CD4-positive, alpha-beta memory T cell (primary cell): ENCODE measurements at places on chromosomes 7 and 10. TPM values are rescaled to one million over a fixed set of nuclear protein-coding genes. Genes with fewer than 3 reads are reported as not detected.

Gene CUZD1
- 3.8 TPM for total RNA-seq

DNA sequence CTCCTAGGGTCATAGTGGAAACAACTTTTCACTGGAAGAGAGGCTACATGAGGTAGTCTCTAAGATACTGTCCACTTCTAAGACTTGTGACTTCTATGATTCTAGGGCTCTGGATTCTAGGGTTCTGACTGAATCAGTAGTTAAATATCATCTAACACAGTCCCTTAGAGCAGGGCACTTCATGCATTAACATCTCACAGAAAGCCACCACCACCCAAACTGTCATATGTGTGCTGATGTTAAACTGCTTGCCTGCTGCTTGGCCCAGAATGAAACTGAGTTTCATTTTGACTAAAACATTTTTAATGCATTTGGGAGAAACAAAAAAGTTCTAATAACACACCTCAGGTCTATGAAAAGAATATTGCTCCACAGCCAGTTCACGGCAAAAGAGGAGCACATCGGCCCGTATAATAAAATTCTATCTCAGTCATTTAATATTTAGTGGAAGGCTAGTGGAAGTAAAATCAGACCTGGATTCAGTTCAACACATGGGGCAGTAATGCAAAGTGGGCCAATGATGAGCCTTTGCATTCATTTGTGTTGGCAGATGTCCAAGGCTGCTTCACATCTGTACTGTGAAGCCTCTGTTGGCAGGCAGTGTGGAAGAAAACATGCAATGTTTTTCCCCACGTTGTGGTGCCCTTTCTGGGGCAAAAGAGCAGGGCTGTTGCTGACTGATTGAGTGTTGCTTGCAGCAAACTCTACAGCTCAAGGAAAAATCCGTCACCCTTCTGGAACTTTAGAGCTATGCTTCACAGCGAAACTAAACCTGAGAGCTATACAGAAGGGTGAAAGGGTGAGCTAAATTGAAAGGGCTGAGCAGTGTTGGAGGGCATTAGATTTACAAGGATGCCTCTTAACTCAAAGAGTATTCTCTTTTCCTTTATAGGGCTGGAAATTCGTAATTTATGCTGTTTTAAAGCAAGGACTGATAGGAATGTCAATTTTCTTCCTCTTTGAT, 33.5 kb upstream of the AUTS2 start:
- H3K27ac ChIP-seq = no peak overlapping the region
- no peaks in the 10 kb centered on the region for H3K27me3 ChIP-seq
- no peaks in the 10 kb centered on the region for H3K36me3 ChIP-seq
- DNase-seq = no peak
- no peak overlapping the region for H3K4me3 ChIP-seq

- H3K27me3 ChIP-seq = peaks cover 89% of the 10 kb centered on the region
- peak overlapping the region; percentile 52 for H3K4me3 ChIP-seq
- no peaks in the 10 kb centered on the region for H3K36me3 ChIP-seq
- H3K27ac ChIP-seq = peak overlapping the region; percentile 40
These were observed 4.7 kb upstream of the SPAG6 start for GRCh38 chr10:22340329-22341189.

DNA sequence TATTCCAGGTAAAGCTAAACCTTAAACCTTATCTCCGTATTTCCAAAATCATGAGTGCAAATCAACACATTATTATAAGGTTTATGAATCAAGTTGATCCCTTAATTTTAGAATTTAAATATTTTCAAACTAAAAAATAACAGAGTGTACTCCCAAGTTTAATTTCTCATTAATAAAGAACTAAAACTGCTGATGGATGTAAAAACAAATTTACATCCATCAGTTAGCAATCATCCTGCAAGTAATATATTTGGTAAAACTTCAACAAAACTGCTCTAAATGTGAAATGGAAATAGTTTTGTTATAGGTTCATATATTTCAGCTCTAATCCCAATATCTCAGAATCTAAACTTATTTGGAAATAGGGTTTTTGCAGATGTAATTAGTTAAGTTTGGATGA, 71.3 kb upstream of the ZNF804B start:
- H3K4me1 ChIP-seq = no peaks in the 10 kb centered on the region
- no peak overlapping the region for H3K4me3 ChIP-seq
- no peaks in the 10 kb centered on the region for H3K27me3 ChIP-seq
- no peak overlapping the region for H3K27ac ChIP-seq

- no peaks in the 10 kb centered on the region for H3K36me3 ChIP-seq
- no peaks in the 10 kb centered on the region for H3K27me3 ChIP-seq
- DNase-seq = no peak
- no peak overlapping the region for H3K4me3 ChIP-seq
These were observed 70.0 kb downstream of the MINDY4 start for GRCh38 chr7:30841025-30841735.

GRCh38 chr7:159093351-159093971, 51.2 kb downstream of the VIPR2 start:
- no peaks in the 10 kb centered on the region for H3K27me3 ChIP-seq
- H3K4me1 ChIP-seq = no peaks in the 10 kb centered on the region
- no peak overlapping the region for H3K27ac ChIP-seq

Gene RBP3
- not detected for total RNA-seq

DNA sequence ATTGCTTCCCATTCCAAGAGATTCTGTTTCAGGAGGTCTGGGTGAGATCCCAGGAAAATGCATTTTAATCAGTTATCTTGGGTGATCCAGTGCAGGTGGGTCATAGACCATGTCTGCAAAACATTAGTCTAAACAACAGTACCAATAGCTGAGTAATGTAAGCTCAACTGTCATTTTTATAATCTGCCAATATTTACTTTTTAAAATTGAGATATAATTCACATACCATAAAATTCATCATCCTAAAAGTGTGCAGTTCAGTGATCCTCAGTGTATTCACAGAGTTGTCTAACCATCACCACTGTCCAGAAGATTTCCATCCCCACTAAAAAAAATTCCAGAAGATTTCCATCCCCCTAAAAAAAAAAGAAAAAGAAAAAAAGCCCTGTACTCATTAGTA, 51.0 kb downstream of the FAM204A start:
- H3K4me3 ChIP-seq = no peak overlapping the region
- H3K27ac ChIP-seq = no peak overlapping the region
- H3K36me3 ChIP-seq = no peaks in the 10 kb centered on the region
- no peaks in the 10 kb centered on the region for H3K4me1 ChIP-seq

Gene OIT3
- 0.20 TPM for total RNA-seq

DNA sequence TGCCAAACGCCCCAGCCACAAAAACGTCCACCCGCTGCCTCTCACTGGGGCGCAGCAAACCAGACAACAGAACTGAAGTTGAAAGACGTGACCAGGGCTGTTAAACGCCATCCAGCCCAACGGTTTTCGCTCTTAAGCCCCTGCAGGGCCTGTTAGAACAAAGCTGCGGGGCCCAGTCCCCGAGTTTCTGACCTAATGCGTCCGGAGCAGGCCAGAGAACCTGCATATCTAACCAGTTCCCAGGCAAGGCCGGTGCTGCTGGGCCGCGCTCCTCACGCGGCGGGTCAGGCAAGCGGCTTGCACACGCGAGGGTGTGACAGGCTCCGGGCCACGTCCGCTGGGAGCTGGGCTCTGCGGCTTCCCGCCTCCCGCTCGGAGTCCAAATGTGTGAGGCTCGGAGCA, 87.0 kb downstream of the PTPRN2 start:
- no peak overlapping the region for H3K4me3 ChIP-seq
- peaks cover 5% of the 10 kb centered on the region for H3K27me3 ChIP-seq
- no peaks in the 10 kb centered on the region for H3K36me3 ChIP-seq
- no peak for DNase-seq
- H3K27ac ChIP-seq = no peak overlapping the region

GRCh38 chr10:116084161-116084560, 188.8 kb downstream of the GFRA1 start:
- H3K27ac ChIP-seq = no peak overlapping the region
- H3K36me3 ChIP-seq = no peaks in the 10 kb centered on the region
- H3K4me1 ChIP-seq = no peaks in the 10 kb centered on the region

Gene PSD
- 5.4 TPM for total RNA-seq

DNA sequence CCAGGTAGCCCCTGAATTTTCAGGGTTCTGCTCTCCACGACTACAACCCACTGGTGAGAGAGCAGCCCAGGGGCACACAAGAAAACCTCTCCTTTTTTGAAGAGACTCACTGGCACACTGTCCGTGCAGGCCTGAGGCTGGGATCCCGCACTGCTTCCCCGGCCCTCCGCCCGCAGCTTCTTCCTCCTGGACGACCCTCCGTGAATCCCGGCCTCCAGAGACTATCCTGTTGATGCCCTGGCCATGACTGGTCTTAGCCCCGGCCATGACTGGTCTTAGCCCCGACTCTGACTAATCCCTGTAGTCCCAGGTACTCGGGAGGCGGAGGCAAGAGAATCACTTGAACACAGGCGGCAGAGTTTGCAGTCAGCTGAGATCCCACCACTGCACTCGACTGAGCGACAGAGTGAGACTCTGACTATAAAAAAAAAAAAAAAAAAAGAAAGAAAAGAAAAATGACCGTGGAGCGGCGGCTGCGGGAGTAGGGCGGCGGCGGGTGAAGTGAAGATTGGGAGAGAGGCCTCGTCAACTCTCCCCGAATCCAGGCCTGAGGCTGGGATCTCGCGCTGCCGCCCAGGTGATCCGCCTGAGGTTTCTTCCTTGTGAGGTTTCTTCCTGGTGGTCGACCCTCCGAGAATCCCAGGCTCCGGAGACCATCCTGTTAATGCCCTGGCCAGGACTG, 196.4 kb downstream of the ZNF716 start:
- no peaks in the 10 kb centered on the region for H3K27me3 ChIP-seq
- no peak overlapping the region for H3K27ac ChIP-seq
- DNase-seq = no peak
- H3K4me3 ChIP-seq = no peak overlapping the region
- no peaks in the 10 kb centered on the region for H3K36me3 ChIP-seq

- H3K36me3 ChIP-seq = no peaks in the 10 kb centered on the region
- no peak for DNase-seq
- H3K27ac ChIP-seq = no peak overlapping the region
- H3K27me3 ChIP-seq = peaks cover 56% of the 10 kb centered on the region
- H3K4me3 ChIP-seq = no peak overlapping the region
- no peaks in the 10 kb centered on the region for H3K4me1 ChIP-seq
These were observed 7.1 kb upstream of the UNCX start for GRCh38 chr7:1225441-1226185.

- no peaks in the 10 kb centered on the region for H3K36me3 ChIP-seq
- DNase-seq = no peak
- no peaks in the 10 kb centered on the region for H3K27me3 ChIP-seq
- no peak overlapping the region for H3K27ac ChIP-seq
These were observed 12.4 kb upstream of the ARHGAP12 start for GRCh38 chr10:31940839-31941653.

GRCh38 chr10:96608805-96609204, 22.0 kb upstream of the TM9SF3 start:
- H3K4me1 ChIP-seq = peaks cover 9% of the 10 kb centered on the region
- no peaks in the 10 kb centered on the region for H3K27me3 ChIP-seq
- DNase-seq = no peak
- H3K27ac ChIP-seq = no peak overlapping the region
- no peak overlapping the region for H3K4me3 ChIP-seq

DNA sequence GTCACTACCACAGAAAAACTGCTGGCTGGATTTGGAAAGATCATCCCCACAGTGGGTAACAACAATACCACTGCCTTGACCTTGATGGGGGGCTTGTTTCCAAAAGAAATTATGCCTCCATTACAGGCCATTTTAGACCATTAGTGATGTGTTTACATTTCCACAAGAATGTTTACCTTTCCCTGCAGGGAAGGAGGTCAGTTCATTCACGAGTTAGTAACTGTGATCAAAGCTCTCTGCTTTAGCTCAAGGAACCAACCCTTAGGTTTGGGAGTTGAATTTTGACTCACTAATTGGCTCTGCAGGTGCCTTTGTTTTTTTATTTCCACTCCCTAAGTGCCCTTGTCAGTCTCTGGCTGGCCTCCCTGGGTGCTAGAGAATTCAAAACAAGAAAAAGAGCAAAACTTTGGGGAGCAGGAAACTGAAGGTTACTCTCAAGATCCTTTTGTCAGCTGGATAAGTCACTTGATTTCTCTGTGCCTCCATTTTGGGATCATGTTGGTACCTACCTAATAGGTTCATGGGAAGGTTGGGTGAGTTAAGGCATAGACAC, 41.1 kb upstream of the NUPR2 start:
- DNase-seq = no peak
- H3K27me3 ChIP-seq = no peaks in the 10 kb centered on the region
- H3K27ac ChIP-seq = no peak overlapping the region
- no peaks in the 10 kb centered on the region for H3K36me3 ChIP-seq

DNA sequence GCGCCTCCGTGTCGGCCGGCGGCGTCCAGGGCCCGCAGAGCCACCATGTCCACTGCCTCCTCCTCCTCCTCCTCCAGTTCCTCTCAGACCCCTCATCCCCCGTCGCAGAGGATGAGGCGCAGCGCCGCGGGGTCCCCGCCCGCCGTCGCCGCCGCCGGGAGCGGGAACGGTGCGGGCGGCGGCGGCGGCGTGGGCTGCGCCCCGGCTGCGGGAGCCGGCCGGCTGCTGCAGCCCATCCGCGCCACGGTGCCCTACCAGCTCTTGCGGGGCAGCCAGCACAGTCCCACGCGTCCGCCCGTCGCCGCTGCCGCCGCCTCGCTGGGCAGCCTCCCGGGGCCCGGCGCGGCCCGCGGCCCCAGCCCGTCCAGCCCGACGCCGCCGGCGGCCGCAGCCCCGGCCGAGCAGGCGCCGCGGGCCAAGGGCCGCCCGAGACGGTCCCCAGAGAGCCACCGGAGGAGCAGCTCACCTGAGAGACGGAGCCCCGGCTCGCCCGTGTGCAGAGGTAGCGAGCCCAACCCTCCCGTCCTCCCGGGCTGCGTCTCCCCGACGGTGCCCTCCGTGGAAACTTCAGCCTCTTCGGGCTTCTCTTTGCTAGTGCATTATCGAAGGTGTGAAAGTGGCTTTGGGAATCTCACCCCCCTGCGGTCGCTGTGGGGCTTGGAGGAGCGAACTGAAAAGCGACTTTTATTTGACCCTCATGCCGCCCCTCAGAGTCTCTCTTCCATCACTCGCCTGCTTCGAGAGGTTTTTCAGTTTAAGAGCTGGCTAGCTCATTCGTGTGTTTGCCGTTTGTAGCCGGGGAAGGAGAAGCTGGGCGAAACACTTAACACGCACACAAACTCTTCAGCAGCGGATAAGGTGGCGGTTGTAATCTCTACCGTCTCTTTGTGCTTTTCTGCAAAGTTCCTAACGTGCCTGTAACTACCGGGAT, 975 bp downstream of the GLCCI1 start:
- H3K27me3 ChIP-seq = no peaks in the 10 kb centered on the region
- peak overlapping the region; percentile 79 for H3K27ac ChIP-seq
- peaks cover 57% of the 10 kb centered on the region for H3K4me1 ChIP-seq
- peak; percentile 53 for DNase-seq
- peak overlapping the region; percentile 96 for H3K4me3 ChIP-seq

DNA sequence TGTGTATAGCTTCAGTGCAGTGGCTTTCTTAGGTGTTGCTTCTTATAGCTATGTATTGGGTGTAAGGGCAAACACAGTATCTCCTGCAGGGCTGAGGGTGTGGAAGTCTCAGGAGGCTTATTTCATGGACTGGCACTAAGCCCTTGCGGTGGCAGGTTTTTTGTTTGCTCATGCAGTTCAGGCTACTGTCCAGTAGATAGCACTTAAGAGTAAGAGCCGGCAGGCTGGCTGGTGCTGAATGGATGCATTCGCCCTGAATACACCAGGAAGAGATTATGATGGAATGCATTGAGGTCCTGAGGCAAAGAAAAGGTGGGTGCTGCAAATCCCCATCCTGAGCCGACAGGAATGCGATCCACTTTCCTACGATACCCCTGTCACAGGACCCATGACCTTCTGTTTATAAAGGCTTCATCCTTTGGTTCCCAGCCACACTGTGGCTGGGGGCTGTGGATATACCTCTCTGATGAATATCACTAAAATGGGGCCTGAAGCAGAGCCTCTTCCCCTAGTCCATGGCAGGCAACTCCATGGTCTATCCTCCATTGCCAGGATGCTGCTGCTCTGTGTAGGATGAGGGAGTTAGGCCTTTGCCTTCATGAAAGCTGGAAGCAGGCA, 44.9 kb downstream of the ANXA8 start:
- no peak for DNase-seq
- no peak overlapping the region for H3K27ac ChIP-seq
- H3K4me1 ChIP-seq = no peaks in the 10 kb centered on the region
- peaks cover 20% of the 10 kb centered on the region for H3K27me3 ChIP-seq
